ENCODE measurements at places on chromosomes 13 and 19. TPM values are rescaled to one million over a fixed set of nuclear protein-coding genes. Genes with fewer than 3 reads are reported as not detected.

Gene NDUFA3
- total RNA-seq, result 4.7 TPM

Gene ZNF554
- 7.0 TPM for total RNA-seq

DNA sequence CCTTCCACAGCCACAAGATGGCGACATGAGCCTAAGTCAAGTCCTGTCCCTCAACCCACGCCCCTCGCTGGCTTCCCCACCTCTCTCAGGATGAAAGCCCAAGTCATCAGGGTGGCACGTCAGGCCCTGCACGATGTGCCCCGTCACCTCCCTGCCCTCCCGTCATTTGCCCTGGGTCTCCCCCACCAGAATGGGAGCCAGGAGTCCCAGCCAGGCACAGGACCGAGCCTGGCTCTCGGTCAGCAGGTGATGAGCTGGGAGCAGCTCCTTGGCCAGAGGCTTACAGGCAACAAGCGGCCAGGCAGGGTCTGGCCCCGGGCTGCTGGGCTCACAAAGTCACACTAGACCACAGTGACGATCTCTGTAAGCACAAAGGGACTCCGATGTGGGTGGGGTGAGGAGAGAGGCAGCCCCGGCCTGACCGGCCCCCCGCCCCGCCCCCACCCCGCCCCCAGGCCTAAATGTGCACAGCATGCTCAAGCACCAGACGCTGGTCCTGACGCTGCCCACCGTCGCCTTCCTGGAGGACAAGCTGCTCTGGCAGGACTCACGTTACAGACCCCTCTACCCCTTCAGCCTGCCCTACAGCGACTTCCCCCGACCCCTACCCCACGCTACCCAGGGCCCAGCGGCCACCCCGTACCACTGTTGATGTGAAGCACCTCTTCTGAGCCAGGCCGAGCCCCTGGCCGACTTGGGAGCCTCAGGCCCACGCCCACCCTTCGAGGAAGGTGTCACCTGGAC lies 7.3 kb downstream of the MRPL4 start:
- H3K4me3 ChIP-seq, result no peak overlapping the region
- no peaks in the 10 kb centered on the region for H3K27me3 ChIP-seq
- no peaks in the 10 kb centered on the region for H3K4me1 ChIP-seq
- peak; percentile 74 for DNase-seq
- H3K27ac ChIP-seq, result no peak overlapping the region

Gene PEAK3
- total RNA-seq, result not detected

DNA sequence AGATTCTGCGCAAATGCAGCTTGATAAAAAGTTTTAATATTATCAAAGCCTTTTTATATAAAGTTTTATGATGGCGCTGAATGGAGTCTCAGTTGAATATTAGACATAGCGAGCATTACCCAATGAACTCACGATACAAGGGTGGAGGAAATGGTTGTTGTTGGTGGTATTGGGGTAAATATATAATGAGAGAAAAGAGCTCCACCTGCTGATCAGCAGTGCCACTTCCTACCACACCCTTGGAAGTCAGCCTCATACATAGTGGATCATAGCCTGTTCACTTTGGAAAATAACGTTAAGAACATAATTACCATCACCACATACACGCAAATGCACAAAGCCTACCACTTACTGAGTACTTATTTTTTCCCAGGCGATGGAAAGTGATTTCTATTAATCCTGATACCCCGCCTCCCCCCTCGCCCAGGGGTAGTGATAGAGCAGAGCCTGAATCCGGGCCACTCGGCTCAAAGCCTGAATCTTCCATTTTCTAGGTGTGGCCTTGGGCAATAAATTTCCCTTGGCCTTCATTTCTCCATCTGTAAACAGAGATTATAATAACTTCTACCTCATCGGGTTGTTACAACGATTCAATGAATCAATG lies 358.3 kb downstream of the KLF5 start:
- no peaks in the 10 kb centered on the region for H3K4me1 ChIP-seq
- H3K36me3 ChIP-seq, result no peaks in the 10 kb centered on the region
- no peak overlapping the region for H3K4me3 ChIP-seq
- no peaks in the 10 kb centered on the region for H3K27me3 ChIP-seq
- no peak for DNase-seq
